ENCODE measurements at places on chromosomes 1 and 21. TPM values are rescaled to one million over a fixed set of nuclear protein-coding genes. Genes with fewer than 3 reads are reported as not detected.

DNA sequence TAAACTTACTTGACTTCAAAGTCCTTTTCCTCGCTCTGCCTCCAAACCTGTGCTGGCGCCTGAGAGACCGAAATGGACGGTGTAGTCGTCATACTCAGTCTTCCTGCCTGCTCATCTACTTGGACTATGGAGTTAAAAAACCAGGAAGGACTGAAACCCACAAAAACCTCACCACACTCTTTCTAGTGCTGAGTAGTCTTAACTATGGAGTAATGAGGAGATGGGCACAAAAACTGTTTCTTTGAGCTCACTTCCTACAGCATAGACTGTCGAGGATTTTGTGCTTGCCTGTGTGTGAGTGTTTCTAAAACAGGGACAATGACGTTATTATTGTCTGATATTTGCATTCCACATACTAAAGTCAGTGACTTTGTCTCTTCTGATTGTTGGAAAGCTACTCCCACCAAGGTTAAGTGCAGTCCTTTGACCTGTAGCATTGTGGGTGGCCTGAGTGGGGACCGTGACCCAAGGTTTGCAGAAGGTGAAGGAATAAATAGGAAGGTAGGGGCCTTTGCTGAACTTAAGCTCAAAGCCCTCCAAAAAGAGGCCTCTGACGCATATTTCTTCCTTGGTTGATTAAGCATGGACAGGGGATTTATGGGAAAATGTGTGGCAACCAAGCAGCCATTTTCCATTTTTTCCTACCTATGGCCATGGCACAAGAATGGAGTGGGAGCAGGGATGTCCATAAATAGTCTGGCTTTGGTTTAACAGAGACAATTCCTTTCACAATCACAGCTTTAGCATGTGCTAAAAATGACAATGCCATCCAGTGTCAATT is 109.6 kb downstream of the ZBTB18 start:
- DNase-seq = no peak

DNA sequence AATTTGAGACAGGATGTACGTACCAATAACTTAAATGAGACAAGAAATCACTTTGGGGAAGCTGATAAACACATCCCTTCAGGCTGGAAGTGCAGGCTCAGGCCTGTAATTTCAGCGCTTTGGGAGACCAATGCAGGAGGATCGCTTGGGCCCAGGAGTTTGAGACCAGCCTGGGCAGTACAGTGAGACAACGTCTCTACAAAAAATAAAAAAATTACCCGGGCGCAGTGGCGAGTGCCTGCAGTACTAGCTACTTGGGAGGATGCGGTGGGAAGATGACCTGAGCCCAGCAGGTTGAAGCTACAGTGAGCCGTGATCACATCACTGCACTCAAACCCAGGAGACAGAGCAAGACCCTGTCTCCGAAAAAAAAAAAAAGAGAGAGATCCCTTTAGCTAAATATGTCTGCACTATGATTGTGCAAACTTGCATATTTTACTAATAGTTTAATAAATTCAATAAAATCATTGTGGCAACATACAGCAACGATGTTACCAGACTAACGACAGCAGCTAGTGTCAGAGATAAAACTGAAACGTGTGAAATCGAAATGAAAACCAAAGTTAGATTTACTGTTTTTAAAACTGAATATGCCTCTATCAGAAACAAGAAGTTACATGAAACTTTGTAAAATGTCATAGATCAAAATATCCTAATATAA is 54.7 kb downstream of the CD2 start:
- DNase-seq = no peak

DNA sequence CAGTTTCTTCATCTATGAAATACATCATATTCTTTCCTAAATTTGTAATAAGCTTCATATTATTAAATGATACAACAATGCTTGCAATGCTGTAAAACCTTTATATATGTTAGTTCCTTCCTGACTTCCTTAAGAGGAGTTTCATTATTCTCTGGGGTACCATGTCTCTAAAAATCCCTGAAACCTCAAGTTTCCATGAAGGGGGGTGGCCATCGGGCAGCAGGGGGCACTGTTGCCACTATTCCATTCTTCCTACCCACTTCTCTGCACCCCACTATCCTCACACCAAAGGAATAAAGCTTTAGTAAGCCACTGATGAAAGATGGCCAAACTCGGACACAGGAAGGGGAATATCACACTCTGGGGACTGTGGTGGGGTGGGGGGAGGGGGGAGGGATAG is 9.0 kb upstream of the DMRTB1 start:
- no peak for DNase-seq

GRCh38 chr1:80218112-80218511 is 1211.6 kb upstream of the ADGRL4 start:
- DNase-seq = no peak

- no peak for DNase-seq
These were observed 255.6 kb upstream of the DPYD start for GRCh38 chr1:98176414-98176813.

Gene EIF3I
- 171 TPM for total RNA-seq
